CD4-positive, CD25-positive, alpha-beta regulatory T cell (primary cell): ENCODE measurements at places on chromosomes 2 and 18.

DNA sequence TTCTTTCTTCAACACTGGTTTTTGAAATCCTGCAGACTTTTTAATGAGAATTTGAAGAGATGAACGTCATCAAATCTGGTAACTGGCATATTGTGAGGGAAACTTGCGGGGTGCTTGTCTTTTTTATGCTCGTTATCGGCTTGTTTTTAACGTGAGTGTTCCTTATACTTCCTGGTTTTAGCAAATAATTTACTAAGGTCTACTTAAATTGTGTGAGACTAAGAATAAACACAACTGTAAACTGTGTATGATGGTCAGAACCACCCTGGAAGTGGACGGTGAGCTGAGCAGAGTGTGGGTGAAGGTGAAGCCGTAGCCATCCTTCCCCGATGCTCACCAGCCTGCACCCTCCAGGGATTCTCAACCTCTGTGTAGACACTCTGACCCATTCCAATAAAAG lies 82.3 kb upstream of the CDC42EP3 start:
- no peak for DNase-seq

DNA sequence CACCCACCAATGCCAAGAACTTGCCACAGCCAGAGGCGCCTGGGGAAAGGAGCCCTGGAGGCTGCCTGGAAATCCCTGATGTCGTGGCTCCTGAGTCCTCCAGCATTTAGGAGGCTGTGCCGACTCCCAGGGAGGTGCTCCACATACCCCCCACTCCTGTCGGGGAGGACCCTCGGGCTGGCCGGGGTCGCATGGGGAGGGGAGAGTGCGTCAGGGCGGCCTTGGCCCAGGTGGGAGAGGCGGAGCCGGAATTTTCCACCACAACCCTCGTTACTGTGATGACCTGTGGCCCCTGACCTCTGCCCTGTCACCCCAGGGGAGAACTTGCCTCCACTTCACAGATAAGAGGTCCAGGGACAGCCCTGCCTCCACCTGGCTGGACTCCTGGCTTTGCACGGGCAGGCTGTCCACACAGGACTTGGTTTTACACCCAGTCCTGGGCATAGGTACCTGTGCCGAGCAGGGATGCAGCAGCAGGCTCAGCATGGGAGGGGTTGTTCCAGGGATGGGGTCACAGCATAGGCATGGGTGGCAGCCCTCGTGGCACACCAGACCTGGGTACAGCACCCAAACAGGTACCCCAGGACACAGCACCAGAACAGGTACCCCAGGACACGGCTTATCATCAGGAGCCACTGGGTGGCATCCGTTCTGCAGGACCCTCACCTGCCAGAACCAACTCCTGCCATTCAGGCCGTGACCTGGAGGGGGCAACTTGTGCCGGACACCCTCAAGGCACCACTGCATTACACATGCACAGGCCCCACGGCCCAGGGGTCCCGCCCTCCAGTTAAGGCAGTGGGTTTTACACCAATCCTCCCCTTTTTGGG lies 12.3 kb upstream of the AGXT start:
- DNase-seq = no peak

- no peak for DNase-seq
These were observed 1.7 kb upstream of the SCYGR2 start for GRCh38 chr2:227597036-227597435.

GRCh38 chr2:30219886-30220875 lies 11.2 kb upstream of the LBH start:
- DNase-seq = no peak

- no peak for DNase-seq
These were observed 207.4 kb downstream of the ARL6IP6 start for GRCh38 chr2:152925547-152926448.

DNA sequence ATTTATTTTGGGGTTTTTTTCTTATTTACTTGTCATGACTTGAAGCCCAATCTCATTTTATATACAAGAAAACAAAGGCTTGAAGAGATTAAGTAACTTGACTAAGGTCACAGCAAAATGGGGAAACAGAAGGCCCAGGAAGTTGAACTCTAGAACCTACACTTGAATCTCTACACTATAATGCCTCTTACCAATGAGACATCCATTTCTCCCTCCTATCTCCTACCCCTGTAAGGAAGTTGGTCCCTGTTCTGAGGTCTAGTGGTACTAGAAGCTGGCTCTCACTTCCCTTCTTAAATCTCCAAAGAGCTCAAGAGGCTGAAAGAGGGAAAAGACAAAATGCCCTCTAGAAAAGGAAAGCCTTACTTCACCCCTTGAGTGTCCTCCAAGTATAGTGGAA lies 25.5 kb upstream of the IHH start:
- no peak for DNase-seq

- peak; percentile 94 for DNase-seq
These were observed at the start of gene NFE2L2 for GRCh38 chr2:177264693-177265587. TSS of gene NFE2L2 (minus strand) at chr2:177264727. CDS start at chr2:177264576, 151 bp downstream.

DNA sequence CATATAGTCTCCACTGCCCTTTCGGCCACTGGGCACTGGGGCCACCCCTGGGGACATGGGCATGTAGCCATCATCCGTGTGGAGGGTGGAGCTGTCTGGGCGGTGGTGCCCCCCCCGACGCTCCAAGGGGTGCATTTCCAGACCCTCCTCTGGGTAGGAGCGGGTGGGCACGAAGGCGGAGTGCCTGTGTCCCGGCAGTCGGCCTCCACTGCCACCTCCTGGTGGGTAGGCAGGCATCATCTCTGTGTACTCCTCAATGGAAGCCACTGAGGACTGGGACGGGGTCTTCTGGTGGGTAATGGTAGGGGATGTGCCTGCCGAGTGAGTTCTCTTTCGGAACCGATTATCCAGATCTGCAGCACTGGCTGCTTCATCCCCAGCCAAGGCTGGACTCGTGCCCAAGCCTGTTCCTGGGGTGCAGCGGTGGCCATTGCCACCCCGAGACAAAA lies 2.8 kb downstream of the IRS1 start:
- no peak for DNase-seq

DNA sequence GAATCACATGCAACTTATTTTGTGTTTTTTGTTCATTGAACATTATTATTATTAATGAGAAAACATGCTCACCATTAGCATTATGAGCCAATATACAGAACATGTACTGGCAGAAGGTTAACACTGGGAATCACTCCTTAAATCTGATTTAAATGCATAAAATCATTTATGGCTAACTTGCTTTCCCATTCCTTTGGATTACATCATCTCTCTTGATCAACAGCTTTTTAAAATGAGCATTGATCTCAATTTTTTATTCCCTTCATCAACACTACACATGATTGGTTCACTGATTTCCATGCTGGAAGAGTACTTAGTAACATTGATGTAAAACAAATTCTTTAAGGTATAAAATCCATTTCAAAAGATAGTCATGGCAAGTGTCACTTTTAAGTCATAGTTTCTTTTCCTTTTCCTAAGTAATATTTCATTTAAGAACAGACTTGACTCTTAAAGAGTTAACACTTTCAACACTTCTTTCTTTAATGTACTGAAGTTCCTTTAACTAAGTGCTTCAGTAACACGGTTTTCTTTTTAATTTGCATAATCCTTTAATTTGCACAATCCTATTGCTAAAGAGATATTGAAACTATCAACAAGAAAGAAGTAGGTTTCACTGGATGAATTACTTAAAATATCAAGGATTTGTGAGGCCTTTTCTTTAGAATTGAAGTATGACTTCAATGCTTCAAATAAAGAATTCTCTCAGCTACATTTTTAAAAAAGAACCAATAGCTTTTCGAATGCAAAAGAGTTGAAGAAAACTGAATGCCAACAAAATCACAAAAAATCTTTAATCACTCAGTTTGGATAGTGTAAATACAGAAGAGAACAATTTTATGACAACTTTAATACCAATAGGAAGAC lies 24.9 kb upstream of the BUB1 start:
- no peak for DNase-seq

- no peak for DNase-seq
These were observed 4.6 kb downstream of the ACMSD start for GRCh38 chr2:134842930-134843490.

GRCh38 chr2:75506101-75506697 lies 54.5 kb downstream of the EVA1A start:
- DNase-seq = no peak

DNA sequence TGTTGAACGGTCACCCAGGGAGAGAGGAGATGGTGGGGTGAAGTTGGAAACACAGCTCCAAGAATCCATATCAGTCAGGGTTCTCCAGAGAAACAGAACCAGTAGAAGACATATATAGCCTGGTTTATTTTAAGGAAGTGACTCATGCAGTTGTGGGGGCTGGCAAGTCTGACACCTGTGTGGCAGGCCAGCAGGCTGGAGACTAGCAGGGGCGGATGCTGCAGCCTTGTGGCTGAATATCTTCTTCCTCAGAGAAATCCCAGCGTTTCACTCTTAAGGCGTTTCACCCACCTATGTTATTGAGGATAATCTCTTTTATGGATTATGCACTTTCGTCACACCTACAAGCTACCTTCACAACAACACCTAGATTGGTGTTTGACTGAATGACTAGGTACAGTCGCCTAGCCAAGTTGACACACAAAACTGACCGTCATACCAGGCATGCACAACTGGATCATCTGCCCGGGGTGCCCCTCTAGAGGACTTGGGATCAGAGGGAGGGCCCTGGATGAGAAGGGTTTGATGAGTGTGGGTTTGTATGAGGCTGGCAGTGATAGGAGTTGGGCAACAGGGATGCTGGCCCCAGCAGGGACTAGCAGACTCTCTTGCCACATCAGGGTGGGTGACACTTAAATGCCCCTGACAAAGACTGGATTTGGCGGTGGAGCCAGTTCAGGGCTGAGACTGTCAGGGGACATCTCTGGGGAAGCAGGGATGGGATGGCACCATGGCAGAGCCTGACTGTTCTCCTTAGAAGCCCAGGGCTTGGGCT lies 23.4 kb downstream of the MROH2A start:
- DNase-seq = no peak

- no peak for DNase-seq
These were observed 49.2 kb downstream of the CLASP1 start for GRCh38 chr2:121599963-121600651.

DNA sequence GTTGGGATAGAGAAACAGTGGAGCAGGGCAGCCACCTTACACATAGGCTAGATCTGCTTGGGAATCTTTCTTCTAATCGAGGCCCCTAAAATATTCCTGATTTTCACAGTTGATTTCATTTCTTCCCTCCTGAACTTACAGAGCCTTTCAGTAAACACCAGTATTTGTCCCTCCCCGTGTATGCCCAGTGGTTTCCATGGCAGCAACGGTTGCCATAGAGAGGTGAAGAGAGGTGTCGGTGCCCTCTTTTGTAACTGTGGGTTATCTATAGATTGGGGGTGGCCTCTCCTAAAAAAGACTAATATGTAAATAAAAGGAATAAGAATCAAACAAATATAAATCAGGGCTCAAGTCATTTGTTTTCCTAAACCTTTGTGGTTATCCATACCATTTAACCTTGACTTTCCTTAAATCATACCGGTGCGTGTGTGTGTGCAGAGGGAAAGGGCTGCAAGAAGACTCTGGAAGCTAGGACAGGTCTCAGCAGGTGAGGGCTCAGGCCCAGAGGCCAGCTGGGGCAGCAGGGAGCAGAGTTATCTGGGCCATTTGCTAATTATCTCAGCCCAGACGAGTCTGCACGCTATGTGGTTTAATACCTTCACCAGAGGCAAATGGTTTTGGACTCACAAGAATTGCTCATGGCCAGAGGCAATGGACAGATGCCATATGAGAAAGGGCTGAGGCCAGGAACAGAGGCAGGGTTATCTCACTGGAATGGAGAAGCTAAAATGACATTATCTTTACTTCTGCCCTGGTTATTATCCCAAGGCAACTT lies 35.5 kb downstream of the LIPG start:
- DNase-seq = no peak

DNA sequence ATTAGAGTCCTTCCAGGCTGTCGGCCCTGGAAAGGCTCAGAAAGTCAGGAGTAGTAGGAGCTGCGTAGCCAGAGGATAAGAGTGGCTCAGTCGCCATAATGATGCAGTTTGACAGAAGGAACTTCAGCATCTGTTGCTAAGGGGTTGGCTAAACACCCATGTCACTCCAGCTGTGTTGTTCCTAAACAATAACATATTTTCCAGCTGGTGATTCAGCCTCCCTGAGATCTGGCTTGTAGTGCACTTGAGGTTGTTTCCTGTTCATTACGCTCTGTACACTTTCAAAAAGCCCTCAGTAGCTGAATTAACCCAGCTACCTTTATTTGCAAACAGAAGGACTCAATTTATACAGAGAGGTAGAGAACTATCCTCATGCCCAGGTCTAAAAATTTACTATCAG lies 39.7 kb upstream of the EPAS1 start:
- DNase-seq = no peak

GRCh38 chr2:205858881-205859441 lies 176.7 kb downstream of the NRP2 start:
- DNase-seq = no peak

DNA sequence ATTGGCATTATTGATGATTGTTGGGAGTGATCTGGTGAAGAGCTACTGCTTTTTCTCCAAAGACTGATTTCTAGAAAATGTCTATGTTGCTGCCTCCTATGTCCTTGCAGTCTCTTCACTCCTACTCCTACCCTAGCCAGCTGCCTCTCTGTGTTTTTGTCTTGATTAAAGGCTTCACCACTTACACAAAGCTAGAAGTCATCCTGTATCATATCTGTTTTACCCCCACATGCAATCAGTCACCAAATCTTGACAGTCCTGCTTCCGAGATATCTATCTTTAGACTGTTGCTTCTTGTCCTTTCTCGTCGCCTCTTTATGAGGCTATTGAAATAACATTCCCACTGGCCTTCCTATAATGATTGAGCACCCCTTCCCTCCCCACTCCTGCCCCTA lies 84.5 kb upstream of the ITGA4 start:
- DNase-seq = no peak

GRCh38 chr18:51273437-51273836 lies 76.0 kb upstream of the MEX3C start:
- DNase-seq = no peak

DNA sequence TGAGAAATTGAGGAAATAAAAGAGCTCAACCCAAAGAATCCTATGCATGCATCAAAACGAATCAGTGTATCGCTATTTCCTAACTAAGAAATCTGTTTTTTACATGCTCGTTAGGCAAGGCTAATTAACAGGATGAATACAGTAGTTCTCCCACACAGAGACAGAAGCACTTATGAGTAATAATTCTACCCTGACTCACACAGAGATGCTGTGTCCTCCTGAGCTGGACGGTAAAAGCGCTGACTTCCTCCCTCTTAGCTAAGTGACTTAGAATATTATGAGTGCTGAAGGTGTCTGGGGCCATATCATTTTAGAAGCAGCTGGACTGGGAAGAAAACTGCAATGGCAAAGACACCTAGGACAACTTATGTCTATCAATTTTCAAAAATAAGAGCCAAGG lies 18.5 kb downstream of the PLEKHM3 start:
- DNase-seq = no peak

DNA sequence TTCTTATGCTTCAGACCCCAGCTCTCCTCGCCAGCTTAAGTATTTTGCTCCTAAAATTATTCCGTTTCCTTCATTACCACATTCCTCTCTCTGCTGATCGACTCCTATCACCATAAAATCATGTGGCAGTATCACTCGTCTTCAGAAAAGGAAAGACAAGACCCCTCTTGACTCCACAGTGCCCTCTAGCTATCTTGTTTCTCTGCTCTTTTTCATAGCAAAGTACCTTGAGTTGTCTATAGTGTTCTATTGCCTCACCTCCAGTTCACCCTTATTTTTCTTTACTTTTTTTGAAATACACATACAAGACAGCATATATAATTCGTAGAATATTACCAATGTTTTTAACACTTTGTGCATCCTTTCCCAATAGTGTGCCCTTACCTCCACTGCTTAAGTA lies 273.2 kb upstream of the SIX3 start:
- no peak for DNase-seq
